Myometrial cell (primary cell): ENCODE measurements at places on chromosomes 5 and 9. TPM values are rescaled to one million over a fixed set of nuclear protein-coding genes. Genes with fewer than 3 reads are reported as not detected.

Gene TNFSF15
- total RNA-seq: under 0.01 TPM in 1 of 2 replicates, not detected in the other

Gene CCDC183
- total RNA-seq: under 0.01 TPM in 1 of 2 replicates, not detected in the other

Gene COL15A1
- 0.35 and 0.58 TPM in 2 replicates for total RNA-seq

Gene RNF183
- total RNA-seq: not detected in 2 replicates

Gene ANKRD31
- total RNA-seq: under 0.01 TPM in 1 of 2 replicates, not detected in the other

Gene CYSRT1
- 2.3 and 2.8 TPM in 2 replicates for total RNA-seq

Gene DAB2
- total RNA-seq: 53.9 and 64.3 TPM in 2 replicates

Gene COX7C
- total RNA-seq: 240 and 342 TPM in 2 replicates

Gene OGN
- total RNA-seq: under 0.01 and 0.18 TPM in 2 replicates

Gene TXNDC8
- total RNA-seq: not detected in 2 replicates

Gene SLC9A3
- total RNA-seq: 1.7 and 2.1 TPM in 2 replicates

Gene PCDHB16
- total RNA-seq: under 0.01 TPM in 2 replicates

Gene LMAN2
- 312 and 382 TPM in 2 replicates for total RNA-seq

Gene INSL4
- total RNA-seq: not detected in 2 replicates

Gene CACFD1
- 4.1 and 6.9 TPM in 2 replicates for total RNA-seq

Gene TRIM52
- 3.5 and 5.7 TPM in 2 replicates for total RNA-seq

Gene FAM81B
- not detected in 2 replicates for total RNA-seq

Gene ADAMTS6
- total RNA-seq: 17.3 and 28.2 TPM in 2 replicates

Gene GAS1
- total RNA-seq: 49.9 and 54.6 TPM in 2 replicates

Gene HTR1A
- total RNA-seq: not detected in 2 replicates

Gene FBLL1
- total RNA-seq: 0.29 TPM in 1 of 2 replicates, not detected in the other
